AG08395 (cell line): ENCODE measurements at places on chromosomes 5 and 9.

GRCh38 chr5:157057459-157058370 lies 1.2 kb downstream of the HAVCR1 start:
- DNase-seq = no peak

DNA sequence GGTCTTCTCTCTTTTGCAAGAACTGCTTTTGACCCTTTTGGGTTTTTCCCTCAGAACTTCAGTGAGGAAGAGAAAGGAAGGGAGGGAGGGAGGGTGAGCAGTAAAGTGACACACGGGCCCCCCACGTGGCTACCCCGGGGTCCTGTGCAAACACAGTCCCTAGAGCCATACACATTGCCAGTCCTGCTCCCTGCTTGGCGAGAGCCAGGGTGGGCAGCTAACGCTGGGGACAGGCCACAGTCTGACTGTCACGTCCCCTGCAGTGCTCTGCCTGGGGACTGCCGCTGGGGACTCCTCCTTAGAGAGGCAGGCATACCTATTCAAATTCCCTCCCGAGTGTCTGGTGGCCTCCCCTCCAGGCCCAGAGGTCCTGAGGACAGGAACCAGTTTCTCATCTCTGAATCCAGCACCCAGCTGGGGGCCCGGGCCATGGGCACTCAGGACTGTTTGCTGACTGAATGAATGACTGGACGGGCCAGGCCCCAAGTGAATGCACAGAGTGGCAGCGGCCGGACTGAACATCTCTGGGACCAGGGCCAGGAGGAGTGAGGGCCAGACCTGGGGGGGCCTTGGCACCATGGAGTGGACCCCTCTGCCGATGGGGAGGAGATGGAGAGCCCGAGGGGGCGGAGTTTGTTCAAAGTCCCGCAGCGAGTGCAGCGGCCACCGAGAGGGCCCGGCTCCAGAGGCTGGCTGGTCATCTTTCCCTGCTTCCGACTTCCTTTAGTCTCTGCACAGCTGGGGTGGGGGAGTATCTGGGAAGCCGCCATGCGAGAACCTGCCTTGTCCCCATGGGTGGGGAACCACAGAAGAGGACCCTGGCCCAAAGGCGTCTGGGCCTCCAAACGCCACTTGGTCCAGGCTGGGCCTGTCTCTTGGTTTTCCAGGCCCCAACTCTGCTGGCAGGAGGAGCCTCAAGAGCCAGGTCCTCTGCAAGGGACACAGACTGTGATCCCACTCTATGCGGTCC lies 5.8 kb downstream of the CCDC187 start:
- no peak for DNase-seq

GRCh38 chr9:104779946-104780535 lies 16.1 kb downstream of the NIPSNAP3B start:
- DNase-seq = no peak

DNA sequence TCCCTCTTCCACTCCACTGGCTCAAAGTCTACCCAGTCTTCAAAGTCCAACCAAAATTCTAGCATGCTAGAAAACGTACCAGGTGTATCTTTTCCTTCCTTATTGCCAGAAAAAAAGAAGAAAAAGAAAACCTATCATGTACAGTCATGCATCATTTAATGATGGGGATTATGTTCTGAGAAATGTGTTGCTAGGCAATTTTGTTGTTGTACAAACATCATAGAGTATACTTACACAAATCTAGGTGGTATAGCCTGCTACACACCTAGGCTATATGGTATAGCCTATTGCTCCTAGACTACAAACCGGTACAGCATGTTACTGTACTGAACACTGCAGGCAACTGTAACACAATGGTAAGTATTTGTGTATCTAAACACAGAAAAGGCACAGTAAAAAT lies 104.8 kb downstream of the SREK1 start:
- DNase-seq = no peak

GRCh38 chr5:35919191-35919590 lies 19.2 kb downstream of the CAPSL start:
- peak; percentile 85 for DNase-seq

DNA sequence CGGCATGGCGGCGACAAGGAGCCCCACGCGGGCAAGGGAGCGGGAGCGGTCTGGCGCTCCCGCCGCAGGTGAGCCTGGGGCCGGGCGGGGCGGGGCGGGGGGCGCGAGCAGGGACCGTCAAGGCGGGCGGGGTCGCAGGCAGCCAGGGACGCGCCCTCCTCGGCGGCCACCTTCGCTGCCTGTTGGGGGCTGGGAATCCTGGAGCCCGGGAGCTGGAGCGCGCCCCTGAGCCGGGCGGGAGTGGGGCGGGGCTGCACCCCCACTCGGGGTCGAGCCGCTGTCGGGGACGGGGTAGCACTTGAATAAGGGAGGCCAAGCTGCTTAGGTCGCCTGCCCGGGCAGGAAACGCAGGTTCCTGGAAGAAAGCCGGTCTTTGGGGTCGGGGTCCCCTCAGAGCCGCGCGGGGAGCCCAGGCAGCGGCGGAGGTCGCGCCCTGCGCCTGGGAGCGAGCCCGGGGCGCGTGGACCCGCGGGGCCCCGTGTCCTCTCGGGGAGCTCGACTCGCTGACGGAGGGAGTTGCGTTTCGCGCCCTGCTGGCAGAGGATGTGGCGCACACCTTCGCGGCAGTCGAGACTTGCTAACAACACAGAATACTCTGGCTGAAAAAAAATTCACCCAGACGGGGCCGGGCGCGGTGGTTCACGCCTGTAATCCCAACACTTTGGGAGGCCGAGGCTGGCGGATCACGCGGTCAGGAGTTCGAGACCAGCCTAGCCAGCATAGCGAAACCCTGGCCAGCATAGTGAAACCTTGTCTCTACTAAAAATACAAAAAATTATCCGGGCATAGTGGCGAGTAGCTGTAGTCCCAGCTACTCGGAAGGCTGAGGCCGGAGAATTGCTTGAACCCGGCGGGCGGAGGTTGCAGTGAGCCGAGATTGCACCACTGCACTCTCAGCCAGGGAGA lies 552 bp downstream of the OTULINL start:
- DNase-seq = no peak

GRCh38 chr5:73218552-73219171 lies 45.7 kb downstream of the TMEM174 start:
- DNase-seq = peak; percentile 56

DNA sequence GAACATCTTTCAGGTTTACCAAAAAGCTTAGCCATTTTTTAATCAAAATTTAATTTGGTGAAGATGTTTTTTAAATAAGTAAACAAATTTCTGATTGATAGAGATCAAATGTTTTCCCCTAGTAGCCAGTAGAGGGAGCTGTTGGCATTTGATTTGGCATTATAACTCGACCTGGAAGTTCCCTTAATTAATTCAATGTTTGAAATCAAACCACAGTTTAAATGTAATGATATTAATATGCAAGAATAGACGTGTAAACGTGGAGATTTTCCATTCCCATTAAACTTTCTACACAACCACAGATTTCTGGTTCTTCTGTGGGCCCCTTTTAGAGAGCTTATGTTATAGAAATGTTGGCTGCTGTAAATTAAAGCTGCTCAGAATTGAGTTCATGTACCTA lies 148.1 kb upstream of the MPDZ start:
- DNase-seq = peak; percentile 35

DNA sequence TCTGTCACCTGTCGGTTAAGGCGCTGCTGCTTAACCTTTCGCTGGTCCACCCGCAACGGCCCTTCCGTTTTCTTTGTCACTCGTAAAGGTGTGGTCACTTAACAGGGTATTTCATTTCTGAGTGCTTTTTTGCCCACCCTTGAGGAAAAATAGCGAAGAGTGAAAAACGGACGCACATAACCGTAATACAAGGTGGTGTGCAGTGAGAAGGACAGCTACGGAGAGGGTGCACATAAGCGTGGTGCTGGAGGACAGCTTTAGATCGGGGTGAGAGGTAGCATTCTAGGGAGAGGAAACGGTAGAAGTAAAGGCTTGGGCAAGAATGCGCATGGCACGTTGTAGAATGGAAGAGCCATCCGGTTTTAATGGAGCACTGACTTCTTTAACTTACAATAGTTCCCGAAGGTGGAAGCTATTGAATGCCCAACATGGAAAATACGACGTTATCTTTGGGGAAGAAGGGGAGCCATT lies 761 bp downstream of the CCT5 start:
- peak; percentile 33 for DNase-seq

- no peak for DNase-seq
These were observed 660.3 kb downstream of the TLR4 start for GRCh38 chr9:118364266-118365106.

DNA sequence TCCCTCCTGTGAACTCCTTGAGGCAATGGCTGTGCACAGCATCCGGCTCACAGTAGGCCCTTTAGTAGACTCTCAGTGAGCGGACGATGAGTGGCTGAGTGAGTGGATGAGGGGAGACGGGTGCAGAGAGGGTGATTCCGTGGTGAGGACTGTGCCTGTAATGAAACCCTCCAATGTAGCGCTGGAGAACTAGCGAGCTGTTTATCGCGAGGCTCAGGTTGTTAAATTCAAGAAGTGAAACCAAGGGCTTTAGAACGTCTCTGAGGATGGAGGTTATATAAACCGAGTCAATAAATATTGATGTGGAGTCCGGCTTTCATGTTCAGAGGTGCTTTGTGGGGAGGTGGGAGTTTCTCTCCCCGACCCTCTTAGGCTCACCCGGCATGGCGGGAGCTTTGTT lies 53.2 kb downstream of the NSG2 start:
- DNase-seq = no peak

- DNase-seq = peak; percentile 48
These were observed 9.7 kb upstream of the C9orf152 start for GRCh38 chr9:110217656-110218099.

GRCh38 chr5:107580889-107581820 lies 89.6 kb downstream of the EFNA5 start:
- DNase-seq = peak; percentile 35

DNA sequence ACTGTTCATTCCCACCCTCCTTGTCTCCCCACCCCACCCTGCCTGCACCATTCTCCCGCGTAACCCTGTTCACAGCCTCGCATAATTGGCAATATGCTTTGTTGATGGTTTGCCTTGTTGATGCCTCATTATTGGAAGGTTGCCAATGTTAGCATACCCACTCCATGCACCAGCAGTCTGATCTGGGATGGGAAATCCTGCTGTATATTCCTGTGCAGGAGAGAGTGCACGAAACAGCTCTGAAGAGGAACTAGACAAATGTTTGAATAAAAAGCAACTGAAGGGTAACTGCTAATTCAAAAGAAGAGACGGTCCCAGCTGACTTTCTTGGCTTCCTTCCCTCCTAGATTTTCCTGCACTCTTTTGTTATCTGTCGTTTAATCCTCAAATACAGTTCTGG lies 271.7 kb upstream of the TLE4 start:
- no peak for DNase-seq

GRCh38 chr9:97633859-97634490 lies 354 bp downstream of the NCBP1 start:
- DNase-seq = no peak

- no peak for DNase-seq
These were observed 79.6 kb downstream of the TLE4 start for GRCh38 chr9:79651251-79651795.

DNA sequence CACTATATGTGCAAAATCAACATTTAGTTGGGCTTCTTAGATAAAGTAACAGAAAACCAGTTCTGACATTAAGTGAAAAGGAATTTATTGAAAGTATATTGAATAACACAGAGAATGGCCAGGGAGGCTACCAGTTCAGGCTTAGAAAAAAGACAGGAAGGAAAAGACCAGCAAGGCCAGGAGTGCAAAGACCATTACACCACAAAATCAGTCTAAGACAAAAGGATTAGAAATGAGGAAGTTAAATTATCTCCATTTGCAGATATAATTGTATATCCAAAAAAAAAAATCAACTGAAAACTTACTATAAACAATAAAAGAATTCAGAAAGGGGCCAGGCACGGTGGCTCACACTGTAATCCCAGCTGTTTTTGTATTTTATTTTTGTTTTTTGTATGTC lies 4.8 kb upstream of the TEX10 start:
- DNase-seq = no peak

DNA sequence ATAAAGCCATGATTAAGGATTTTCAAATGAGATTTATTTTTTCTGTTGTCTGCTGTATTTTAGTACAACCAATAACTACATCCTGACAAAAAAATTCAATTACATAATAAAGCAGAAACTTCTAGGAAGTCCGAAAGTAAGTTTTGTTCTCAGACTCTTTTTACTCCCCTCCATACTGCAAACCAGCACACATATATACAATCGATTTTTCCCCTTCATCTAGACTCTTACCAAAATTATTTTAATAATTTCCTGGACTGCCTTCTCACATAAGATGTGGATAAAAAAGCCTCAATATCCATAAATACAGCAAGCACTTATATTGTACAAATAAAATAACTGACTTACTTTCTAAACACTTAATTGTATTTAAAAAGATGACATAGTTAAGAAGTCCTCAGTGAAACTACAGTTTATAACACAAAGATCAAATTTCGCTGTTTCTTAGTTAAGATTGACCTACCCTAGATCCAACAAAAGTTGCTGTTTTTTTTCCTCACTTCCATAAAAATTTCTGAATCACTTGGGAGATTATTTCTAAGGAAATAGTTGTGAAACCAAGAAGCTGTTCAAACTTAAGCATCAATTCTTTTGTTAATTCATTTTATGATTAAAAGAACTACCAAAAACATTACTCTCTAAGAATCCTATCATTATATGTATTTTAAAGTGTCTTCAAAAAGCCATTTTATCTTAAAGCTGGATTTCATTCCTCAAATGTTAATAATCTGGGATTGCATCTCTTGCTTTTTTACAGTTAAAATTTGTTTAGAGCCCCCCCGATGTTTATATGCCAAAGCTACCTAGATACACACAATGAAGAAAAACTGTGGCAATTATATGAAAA lies 74.7 kb upstream of the IFNE start:
- no peak for DNase-seq

DNA sequence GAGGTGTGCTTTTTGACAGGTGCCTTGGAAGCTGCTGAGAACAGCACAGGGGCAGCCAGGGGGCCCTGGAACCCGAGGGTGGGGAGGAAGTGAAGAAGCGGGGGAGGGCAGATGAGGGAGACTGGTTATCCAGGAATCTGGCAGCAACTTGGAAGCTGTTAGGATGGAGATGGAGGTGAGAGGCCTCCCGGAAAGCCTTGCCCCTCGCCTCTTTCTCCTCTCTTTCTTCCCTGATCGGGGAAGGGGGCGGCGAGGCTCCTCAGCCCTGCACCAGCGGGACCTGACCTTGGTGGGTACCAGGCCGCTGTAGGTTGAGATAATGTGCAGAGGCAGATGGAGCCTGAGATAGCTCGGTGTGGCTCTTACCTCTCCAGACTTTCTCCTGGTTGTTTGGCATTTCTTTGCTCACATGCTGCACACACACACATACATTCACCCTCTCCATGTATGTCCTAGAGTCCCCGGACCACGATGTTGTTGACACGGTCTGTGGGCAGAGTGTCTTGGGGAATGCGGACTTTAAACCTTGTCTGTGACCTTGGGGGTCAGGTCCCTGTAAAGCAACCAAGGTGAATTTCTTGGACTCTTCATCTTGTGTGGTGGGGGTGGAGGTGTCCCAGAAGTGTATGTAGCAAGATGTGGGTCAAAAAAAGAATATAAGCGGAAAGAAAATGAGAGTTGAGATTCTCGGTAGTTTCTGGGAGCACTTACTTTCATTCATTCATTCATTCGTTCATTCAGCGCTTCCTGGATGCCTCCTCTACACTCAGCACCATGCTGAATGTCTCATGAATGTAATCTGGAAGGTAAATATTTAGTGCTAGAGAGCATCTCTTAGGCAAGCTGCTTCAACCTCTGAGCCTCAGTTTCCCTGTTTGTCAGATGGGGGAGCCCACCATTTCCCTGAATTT lies 1.6 kb downstream of the WWC1 start:
- no peak for DNase-seq
